Stromal cell of bone marrow (primary cell): ENCODE measurements at places on chromosomes 5 and 9.

GRCh38 chr5:42779083-42779482, 22.5 kb downstream of the CCDC152 start:
- DNase-seq: no peak

DNA sequence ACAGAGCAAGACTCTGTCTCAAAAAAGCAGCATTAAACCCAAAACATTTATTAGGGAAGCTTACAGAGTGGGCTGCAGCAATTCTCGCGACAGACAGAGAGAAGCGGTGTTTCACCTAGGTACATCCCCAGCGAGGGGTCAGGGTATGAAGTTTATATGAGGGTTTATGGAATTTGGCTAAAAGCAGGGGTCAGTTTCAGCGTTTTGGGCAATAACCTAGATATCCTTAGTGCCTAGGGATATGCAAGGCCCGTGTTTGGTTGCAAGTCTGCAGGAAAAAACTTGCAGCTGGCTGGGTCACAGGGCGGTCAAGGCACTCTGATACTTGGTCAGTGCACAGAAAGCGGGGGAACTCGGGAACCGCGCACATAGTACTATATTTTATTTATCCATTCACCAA, 649 bp upstream of the GLE1 start:
- no peak for DNase-seq

- no peak for DNase-seq
Measured at GRCh38 chr5:80187421-80188090, 68.3 kb downstream of the SERINC5 start.

DNA sequence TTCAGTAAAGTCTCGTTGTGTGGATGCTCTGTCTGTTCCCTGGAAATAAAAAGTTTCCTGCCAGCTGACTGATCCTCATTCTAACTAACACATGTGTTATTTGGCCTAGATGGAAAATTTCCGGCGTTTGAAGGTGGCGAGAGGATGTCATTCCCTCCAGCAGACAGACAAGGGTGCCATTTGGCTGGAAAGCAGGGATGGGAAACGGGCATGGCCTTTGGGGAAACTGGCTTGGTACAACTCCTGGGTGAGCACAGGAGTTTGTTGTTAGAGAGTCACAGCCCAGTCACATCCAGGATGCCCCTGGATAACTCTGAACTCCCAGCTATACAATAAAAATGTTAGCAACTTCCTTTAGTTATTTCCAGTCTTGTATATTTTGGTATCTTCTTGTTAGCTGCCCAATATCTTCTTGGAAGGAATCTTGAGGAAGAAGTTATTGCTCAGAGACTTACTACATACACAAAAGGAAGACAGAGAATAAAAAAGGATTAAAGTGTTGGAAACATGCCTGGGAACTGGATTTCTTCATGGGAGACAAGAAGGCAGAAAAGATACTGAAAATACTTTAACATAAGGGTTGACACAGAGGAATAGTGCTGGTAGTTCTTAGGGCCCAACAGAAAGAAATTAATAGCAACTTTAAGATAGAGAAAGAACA, 41.9 kb downstream of the TEK start:
- DNase-seq: peak; percentile 43

DNA sequence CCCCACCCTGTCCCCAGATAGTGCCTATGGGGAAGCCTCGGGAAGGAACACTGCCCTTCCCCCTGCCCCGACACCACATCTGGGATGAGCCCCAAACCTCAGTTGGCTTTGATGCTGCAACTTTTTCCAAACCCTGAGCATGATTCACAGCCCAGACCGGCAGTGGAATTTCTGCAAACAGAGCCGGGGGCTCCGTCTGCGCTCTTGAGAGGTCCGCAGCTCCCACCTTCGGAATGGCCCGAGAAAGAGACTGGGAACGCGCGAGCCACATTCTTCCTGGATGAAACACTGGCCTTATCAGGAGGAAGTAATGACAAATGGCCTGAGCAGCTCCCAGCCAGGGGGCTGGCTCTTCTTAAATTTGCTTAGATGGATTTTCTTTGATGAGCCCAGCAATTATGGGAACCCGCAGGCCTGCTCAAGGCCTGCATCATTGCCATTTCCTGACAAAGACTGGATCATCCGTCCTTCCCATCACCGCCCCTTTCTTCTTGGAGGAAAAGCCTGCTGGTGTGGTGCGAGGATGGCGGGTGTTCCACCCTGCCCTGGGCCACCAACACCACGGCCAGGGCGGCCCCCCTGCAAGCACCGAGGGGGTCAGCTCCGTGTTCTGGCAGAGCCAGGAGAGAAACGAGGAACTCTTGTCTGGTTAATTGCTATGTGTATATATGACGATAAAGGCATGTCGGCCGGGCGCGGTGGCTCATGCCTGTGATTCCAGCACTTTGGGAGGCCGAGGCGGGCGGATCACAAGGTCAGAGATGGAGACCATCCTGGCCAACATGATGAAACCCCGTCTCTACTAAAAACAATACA, 38.8 kb upstream of the COL5A1 start:
- peak; percentile 95 for DNase-seq

DNA sequence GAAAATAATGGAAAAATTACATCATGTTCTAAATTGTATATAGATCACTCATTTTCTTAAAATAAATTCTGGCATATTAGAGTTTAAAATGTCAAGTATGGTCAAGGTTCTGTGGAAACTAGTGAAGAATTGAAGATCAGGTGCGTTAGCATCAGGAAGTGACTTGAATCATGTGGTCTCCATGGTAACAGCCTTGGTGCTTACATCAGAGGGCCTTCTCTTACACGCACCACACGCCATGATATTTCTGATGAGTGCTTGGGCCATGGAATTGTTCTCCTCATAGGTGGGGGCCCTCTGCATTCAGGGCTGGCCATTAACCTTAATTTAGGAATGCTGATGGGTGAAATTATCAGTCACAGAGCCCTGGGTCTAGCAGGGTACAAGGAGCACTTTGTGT, 288.1 kb upstream of the EFNA5 start:
- DNase-seq: no peak

DNA sequence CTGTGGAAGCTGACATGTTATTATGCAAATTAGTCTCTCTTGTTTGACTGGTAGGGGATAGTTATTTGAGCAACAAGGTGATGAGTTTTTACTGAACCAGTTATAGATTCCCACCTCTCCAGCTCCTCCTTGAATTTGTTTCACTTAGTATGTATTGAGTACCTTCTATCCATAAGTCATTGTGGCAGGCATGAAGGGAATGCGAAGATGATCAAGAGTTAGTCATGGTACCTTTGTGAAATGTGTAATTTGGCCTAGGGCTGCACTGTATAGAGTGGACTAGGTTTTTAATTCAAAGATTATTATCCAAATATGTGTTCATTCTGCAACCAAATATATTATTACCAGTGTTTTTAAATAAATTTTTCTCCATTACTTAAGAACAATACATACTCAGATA, 110.1 kb downstream of the HACD4 start:
- no peak for DNase-seq

DNA sequence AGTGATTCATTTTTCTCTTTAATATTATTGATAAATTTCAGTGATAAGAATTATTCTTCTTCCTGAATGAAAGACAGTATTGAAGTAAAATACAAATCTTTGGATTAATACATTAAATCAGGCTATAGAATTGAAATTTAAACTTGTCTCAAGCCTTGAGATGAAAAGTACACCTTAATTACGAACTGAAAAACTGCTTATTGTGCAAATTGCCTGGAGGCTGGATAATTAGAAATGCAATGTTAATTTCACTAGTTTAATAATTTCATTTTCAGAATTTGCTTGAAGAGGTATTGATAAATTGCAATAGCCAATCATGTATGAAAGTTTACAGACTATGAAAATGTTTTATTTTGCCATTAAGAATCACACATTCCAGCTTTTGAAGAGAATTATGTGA, 11.0 kb upstream of the CCNH start:
- DNase-seq: no peak

- DNase-seq: no peak
Measured at GRCh38 chr5:90248640-90249039, 160.9 kb downstream of the CETN3 start.

- DNase-seq: peak; percentile 41
Measured at GRCh38 chr9:79977074-79977435, 405.3 kb downstream of the TLE4 start.

- no peak for DNase-seq
Measured at GRCh38 chr9:79817438-79818004, 245.8 kb downstream of the TLE4 start.

DNA sequence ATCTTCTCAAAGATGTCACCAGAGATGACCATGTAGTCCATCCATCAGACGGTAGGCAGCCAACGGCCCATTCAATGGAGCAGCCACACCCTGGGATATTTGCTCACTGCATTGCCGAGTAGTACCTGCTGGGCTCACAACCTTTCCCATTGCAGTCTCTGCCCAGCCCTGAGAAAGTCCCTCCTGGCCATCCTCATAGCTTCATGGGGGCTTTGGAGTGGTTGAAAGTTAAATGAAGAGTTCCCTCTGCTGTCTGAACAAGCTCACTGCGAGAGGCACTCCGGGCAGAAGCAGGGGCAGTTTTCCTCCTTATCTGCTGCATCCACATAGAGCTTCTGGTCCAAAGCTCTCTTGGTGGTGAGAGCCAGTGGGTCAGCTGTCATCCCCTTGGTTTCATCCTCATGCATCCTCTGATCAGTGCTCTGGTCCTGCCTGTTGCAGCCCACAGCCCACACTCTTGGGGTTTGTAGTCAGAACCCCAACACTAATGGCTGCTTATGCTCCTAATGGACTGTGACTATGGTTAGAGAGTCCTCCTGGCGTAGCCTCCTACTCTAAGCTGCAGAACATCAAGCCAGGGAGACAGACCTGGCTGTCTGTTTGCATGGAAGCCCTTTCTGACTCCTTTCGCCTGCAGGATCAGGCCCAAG, 23.3 kb downstream of the TNFSF8 start:
- DNase-seq: no peak
